ENCODE measurements at places on chromosomes 12 and 14. TPM values are rescaled to one million over a fixed set of nuclear protein-coding genes. Genes with fewer than 3 reads are reported as not detected.

CCDC175 gene
- total RNA-seq: 3.4 TPM

TAS2R13 gene
- total RNA-seq: 25.0 TPM

KRT79 gene
- total RNA-seq: not detected

MYO1A gene
- total RNA-seq: not detected

CLEC9A gene
- total RNA-seq: not detected

RPGRIP1 gene
- 0.94 TPM for total RNA-seq

DPY19L2 gene
- total RNA-seq: 49.8 TPM

CACNA2D4 gene
- total RNA-seq: 0.31 TPM

KLHL33 gene
- total RNA-seq: under 0.01 TPM

USP44 gene
- 2.2 TPM for total RNA-seq

RD3L gene
- not detected for total RNA-seq

NTF3 gene
- total RNA-seq: 8.5 TPM

KRT6C gene
- total RNA-seq: not detected

KLRD1 gene
- total RNA-seq: 0.63 TPM

SLC25A21 gene
- 1.9 TPM for total RNA-seq

OAS3 gene
- total RNA-seq: 2.8 TPM

PRKD1 gene
- total RNA-seq: 28.2 TPM
